ENCODE measurements at places on chromosomes 6 and 20.

DNA sequence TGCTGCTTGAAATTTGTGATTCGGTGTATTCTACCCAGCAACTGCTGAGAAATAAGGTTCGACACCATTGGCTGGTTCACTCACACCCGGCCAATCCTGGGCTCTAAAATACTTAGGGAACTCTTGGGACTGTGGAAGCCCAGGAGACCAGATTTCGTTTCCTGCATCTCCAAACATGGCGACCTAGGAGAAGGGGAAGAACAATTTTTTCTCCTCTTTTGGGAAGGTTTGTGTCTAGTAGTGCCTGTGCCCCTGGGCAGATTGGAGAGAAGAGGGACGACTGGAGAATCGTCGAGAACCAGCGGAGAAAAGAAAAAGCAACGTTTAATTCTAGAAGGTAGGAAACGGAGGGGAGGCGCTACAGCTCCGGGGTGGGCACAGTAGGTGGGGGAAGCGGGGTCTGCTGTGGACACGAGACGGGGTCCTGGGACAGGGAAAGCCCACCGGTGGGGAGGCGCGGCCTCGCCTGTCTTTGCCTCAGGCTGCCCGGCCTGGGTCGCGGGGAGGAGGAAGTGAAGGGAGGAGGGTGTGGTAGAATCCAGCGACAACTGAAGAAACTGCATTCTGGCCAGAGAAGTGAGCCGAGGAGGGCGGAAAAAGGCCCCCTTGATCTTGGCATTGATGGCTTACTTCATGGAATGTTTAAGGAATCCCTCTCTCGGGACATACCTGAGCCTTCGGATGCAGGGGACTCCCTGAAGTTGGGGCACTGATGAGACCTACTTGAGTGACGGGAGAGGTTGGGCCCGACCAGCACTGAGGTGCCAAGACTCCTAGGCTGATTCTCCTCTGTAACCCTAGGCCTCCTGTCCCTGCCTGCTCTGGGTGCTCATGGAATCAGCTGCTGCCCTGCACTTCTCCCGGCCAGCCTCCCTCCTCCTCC lies at the start of gene BTN2A1:
Gene BTN2A1, plus strand, starts transcription at position 150 of the 883 bp plus-strand sequence. Its CDS starts 682 bp downstream, at position 832.
- DNase-seq: peak; percentile 86

GRCh38 chr6:62672989-62673388 lies 387.0 kb upstream of the KHDRBS2 start:
- DNase-seq: no peak

DNA sequence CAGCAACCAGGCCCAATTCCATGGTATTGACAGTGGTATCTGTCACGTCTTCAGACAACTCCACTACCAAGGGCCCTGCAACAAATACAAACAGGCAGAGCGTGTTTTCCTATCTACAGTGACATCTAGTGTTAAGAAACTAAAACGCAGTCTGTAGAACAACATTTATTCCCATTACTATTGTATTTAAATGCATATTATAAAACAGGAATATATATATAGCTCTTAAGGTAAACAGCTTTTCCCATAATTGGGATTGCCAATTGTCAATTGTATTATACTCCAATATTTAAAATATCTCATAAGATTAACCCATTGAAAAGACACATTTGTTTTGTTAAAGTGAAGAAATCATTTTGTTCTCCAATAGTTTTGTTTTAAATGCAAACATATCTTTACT lies 97.2 kb downstream of the KIF16B start:
- DNase-seq: no peak

- DNase-seq: no peak
These were observed 45.6 kb downstream of the TGM2 start for GRCh38 chr20:38119446-38119845.

DNA sequence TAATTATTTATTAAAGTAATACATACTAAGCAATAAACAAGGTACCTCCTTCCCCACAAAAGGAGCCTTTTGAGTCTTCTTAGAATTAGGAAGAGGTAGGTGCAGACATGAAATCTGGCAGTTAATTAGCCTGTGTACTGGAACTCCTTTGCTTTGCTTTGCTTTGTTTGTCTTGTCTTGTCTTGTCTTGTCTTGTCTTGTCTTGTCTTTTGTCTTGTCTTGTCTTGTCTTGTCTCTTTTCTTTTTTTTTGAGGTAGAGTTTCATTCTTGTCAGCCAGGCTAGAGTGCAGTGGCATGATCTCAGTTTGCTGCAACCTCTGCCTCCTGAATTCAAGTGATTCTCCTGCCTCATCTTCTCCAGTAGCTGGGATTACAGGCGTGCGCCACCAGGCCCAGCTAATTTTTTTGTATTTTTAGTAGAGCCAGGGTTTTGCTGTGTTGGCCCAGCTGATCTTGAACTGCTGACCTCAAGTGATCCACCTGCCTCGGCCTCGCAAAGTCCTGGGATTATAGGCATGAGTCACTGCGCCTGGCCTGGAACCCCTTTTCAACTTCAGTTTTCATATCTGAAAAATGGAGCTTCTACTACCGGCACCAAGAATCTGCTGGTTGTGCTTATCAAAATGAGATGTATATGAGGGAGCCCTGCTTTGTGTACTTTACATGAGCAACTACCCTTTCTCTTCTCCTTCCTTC lies 301.2 kb downstream of the CDKAL1 start:
- DNase-seq: no peak

- DNase-seq: no peak
These were observed 2.2 kb upstream of the LRRN4 start for GRCh38 chr20:6055981-6056569.

DNA sequence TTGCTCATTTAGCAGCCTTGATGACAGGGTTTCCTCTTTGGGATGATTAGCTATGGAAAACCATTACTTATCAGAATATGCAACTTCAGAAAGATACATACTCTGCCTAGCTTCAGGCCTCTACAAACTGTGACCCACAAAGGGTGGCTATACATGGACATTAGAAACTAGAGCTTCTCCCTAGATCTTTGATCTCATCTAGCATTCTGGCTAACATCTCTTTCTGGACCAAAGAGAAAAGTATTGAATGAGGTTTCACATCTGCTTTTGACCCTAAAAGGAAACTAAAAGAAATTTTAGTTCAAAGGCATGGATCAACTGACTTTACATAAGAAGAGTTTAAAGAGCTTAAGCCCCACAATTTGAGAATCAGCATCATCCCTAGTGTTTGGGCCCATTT lies 12.4 kb upstream of the HMGN3 start:
- no peak for DNase-seq

DNA sequence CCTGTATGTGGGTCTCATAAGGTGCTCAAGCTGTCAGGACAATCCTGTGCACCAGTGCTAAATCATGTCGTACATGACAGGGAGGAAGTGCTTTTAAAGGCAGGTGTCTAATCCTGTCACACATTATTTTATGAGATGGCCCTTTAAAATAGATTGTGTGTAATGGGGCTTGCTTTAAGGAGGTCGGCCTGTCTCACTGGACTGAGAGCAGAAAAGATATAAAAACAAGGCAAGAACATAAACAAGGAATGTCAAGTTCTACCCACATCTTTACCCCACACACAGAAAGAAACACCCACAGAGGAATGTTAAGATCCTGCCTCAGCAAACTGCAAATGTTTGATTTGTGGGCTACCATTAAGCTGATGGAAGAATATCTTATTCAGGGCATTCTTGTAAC lies 279.0 kb downstream of the FOXA2 start:
- DNase-seq: no peak

DNA sequence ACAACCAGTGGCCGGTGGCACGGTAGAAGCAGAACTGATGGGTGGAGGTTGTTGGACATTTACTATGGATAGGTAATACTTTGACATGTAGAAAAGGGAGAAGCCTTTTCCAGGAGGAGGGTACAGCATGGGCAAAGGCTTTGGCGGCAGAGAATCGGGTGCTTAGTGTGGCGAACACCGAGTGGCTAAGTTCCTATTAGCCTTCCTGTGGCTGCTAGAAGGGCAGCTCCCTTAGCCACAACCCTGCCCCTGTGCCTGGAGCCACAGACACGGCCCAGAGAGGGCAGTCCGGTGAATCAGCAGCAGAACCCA lies 37.9 kb upstream of the TGM2 start:
- DNase-seq: no peak

GRCh38 chr6:17585766-17586490 lies 14.2 kb upstream of the FAM8A1 start:
- DNase-seq: no peak

- no peak for DNase-seq
These were observed 99.9 kb downstream of the OTOR start for GRCh38 chr20:16848061-16848460.

- no peak for DNase-seq
These were observed 8.0 kb downstream of the PRDM13 start for GRCh38 chr6:99614430-99615186.

- peak; percentile 78 for DNase-seq
These were observed 511.1 kb downstream of the TENT5A start for GRCh38 chr6:81241126-81242041.

DNA sequence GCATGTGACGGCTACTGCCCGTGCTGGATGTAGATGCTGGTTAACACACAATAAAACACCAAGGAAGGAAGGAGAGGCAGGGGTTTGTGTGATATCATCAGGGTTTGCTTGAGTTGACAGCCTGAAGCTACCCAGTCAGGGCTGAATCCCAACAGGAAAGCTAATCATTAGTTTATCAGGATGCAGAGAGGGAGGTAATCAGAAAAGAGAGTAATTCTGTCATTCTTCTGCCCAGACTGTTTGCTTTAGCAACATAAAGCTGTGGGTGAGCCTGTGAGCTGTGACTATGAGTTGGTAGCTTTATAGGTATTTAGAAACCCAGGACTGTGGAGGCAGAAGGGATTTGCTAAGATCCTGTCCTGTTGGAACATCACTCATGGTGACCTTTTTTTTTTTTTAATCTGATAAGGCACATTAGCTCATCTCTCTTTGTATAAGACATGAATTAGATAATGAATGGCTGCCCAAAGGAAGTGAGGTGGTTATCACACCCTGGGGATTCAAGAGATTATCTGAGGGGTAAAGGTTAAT lies 79.3 kb downstream of the CAP2 start:
- DNase-seq: no peak

GRCh38 chr6:55286824-55287223 lies 40.4 kb upstream of the GFRAL start:
- no peak for DNase-seq

- DNase-seq: no peak
These were observed 158.5 kb downstream of the NFATC2 start for GRCh38 chr20:51383891-51384510.

DNA sequence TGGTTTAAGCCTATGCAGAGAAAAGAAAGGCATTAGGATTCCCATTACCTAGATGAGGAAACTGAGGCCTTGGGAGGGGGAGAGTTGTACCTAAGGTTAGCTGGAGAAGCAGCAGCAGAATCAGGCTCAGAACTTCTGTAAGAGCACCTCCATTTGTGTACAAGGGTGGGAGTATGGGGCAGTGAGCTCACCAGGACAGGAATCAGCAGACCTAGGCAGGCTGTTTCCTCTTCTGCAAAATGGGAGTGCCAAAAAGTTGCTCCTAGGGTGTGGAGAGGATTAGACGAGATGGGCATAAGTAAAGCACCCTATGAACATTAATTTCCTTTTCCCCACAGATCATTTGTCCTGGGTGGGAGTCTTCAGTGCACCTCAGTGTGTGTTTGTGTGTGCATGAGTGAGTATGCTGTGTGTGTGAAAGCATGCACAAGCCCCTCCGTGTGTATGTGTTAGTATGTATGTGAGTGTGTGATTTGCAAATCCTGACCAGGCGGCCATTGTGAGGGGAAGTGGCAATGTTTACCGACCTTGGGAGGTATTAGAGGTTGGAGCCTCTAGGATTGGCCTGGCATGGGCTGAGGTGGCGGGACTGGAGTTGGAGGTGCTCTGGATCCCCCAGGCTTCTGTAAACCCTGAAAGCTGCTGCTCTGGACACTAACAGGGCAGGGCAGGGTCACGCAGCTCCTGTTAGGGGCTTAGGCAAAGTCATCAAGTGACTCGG lies 78.8 kb downstream of the VEGFA start:
- no peak for DNase-seq

DNA sequence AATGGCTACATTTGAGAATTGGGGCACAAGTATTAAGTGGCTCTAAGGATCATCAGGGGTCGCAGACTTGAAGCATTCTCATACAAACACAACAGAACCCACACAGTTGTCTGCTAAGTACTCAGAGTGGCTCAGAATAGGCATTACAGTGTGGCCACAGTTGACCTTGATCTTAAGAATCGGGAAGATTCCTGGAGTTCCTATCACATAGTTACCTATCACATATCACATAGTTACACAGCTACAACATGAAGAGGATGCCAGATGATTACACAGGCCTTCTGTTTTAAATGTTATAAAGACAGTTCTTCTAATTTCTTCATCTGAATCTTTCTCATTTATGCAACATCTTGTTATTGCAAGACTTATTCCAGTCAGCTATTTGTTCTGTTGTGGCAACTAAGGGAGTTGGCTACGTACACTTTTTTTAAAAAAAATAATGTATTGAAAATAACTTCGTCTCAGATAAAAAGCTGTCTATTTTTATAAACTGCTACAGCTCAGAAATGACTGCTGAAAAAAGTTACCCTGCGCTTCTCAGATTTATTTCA lies 129.0 kb downstream of the REV3L start:
- DNase-seq: no peak
